ENCODE measurements at places on chromosomes 7 and 10.
A peak's percentile ranks its signal among the peaks of the same experiment; 100 is the strongest.

DNA sequence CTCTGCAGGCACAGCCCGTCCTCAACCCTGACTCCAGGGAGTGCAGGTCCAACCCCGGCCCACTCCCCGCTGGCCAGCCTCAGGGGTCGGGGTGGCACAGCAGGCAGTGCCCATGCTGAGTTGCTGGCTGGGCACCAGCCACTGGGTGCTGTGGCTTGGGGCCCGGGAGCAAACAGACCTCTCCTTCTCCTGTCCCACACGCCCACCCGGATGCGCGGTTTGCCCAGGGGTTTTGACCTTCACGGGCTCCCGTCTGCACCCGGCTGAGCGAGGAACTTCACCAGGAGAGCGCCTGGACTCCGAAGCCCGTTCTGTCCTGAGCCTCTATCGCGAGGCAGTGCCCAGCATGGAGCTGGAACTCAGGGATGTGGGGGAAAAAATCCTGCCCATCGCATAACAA lies 2.6 kb upstream of the GRIFIN start:
- no peak for DNase-seq

DNA sequence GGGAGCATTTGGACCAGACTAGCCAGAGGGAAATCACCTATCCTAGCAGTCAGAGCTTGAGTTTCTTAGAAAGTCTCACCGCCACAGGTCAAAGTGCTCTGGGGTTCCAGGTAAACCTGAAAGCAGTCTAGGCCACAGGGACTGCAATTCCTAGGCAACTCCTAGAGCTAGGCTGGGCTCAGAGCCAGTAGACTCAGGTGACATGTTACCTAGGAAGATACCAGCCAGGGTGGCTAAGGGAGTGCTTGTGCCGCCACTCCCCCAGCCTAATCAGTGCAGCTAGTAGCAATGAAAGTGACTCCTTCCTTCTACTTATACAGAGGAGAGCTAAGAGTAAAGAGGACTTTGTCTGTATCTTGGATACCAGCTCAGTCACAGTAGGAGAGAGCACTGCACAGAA lies 348.7 kb upstream of the HPS1 start:
- DNase-seq, result no peak

DNA sequence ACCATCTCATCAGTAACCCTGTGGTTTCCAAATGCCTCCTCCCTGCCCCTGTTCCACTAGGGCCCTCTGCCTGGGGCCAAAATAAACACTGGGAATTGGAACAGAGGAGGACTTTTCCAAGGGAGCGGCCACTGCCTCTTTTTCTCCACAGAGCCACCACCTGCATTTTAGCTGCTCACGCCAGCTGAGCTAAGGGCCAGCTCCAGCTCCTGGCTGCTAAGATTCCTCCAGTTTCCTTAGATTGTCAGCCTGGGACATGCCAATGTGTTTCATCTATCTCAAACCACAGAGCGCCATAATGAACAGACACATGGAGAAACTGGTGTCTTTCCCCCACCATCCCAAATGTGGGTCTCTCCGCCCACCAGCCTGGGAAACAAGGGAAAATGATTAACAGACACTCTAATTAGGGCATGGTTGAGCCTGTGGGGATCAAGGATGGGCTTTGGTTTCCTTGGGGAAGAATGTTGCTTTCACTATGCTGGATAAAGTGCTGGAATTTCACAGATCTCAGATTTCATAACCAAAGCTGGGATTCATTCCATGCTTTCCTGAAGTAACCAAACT lies 52.2 kb downstream of the ASB13 start:
- no peak for DNase-seq

DNA sequence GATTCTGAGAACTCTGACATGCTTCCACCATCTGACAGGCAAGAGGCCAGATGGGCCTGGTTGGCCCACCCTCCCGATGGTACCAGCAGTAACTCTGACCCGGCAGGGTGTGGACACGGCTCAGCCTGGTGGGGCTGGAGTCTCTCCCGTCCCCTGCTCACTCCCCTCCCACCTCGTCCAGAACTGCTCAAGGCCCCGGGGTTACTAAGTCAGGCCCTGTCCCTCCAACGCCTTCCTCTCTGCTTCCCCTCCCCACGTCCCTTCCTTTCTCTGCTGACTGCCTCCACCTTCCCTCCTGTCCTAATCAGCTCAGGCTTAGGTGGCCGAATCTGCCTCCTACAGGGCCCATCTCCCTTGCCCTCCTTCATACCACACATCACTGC lies 12.5 kb downstream of the CALML5 start:
- DNase-seq, result no peak

DNA sequence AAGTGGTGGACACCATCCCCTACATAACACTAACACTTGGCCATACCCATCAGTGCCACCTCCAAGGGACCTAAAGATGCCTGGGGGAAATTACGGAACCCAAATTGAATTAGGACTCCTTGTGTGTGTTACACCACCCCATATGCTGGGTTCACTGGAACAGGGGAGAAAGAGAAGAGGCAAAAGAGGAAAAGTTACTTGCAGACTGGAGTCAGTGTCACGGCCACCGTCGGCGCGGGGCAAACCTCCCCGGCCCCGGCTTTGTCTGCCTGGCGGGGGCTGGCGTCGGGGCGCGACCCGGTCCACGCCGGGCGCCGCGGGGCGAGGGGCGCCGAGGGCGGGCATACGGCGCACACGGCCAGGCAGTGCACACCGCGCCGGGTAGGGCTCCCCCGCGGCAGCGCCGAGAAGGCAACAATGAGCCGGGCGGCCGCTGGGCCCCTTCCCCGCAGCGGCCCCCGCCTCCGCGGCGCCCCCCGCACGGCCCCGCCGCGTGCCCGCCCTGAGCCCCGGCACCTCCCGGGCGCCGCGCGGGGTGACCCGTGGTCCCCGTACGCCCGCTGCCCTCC lies 171.1 kb downstream of the FAM107B start:
- DNase-seq, result peak; percentile 57

DNA sequence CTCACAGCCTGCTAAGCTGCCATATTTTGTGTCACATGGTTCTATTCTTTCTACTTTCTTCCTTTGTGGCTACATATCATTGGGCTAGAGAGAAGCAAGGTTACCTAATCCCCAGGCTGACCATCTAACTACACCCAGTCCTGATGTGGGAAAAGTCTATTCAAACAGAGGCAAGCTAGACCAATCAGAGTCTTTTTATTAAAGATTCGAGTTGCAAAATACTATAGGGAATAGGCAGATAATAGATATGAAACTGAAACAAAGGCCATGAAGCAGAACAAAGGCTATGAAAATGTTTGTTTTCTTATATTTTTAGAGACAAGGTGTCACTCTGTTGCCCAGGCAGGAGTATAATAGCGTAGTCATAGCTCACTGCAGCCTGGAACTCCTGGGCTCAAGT lies 36.7 kb downstream of the MTERF1 start:
- DNase-seq, result no peak

- no peak for DNase-seq
Measured at GRCh38 chr7:147062897-147063296, 946.3 kb downstream of the CNTNAP2 start.

DNA sequence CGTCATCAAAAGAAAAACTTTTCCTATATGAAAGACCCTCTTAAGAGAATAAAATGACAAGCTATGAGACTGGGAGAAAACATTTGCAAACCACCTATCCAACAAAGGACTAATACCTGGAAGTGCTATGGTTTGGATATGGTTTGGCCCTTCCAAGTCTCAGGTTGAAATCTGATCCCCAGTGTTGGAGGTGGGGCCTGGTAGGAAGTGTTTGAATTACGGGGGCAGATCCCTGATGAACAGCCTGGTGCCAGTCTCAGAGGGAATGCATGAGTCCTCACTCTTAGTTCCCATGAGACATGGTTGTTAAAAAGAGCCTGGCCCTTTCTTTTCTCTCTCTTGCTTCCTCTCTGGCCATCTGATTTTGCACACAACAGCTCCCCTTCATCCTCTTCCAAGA lies 6.3 kb downstream of the ALDH18A1 start:
- no peak for DNase-seq

DNA sequence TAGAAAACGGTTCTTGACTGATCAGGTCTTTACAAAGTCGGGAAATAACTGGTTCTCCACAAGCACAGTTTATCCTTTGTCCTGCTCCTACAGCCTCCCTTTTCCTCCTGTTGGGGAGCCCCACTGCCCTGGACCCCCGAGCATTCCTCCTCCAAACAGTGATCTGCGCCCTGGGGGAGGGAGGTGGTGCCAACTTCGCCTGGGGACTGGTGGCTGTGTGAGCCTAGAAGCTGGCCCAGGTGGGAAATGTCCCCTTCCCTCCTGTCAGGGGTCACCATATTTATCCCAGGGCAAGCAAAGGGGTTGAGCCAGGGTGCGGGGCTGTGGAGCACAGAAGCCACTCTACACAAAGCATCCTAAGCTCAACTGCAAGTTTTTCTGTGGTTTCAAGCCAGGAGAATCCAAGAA lies 5.2 kb downstream of the HMX3 start:
- no peak for DNase-seq

GRCh38 chr7:105816954-105817615 lies 59.3 kb downstream of the ATXN7L1 start:
- DNase-seq, result no peak

- no peak for DNase-seq
Measured at GRCh38 chr7:97381815-97382554, 264.5 kb downstream of the SDHAF3 start.

DNA sequence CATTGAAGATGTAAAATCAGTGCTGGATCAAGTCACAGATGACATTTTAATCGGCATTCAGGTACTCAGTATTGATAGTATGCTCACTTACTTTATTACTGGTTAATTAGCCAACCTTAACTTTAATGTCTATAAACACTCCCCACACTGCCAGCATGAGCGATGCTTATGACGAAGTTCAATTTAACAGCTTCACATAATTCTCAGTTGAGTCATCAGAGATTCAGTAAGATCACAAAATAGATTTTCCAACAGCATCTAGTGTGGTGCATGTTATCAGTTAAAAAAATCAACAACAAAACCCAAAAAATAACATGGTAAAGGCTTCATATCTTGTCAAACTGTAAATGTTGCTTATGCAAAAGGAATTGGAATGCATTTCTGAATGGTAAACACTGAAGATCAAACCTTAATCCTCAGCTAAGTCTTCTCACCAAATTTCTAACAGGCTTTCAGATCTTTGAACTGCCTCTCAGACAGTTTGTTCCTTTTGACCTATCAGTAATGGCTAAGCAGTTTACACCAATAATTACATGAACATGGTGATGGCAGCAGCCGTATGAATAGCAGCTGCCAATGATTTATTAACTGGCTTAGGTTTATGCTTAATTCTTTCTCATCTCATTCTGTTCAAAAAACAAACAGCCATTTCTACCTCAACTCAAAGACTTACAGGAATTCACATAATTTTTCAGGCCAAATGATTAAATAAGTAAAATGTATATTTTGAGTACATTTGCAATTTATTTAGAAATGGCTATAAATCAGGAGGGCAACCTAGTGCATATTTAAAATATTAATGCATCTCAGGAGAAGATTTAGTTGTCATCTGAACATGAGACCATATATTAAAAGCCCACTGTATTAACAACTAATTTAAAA lies 98.5 kb downstream of the CABCOCO1 start:
- DNase-seq, result peak; percentile 54

DNA sequence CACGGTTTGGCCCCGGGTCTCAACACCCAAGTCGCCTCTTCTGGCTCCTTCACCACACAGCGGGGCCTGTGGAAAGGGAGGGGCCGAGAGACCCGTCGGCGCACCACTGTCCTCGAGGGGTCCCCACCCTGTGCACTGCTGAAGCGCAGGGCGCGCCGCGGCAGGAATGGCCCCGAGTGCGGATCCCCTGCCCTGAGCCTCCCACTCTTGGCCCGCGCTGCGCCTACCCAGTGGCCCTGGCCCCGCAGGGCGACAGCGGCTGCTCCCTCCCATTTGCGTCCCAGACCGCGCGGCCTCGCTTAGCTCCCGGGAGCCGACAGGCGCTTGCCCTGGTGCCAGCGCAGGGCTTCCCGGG lies 2.1 kb upstream of the SFMBT2 start:
- no peak for DNase-seq

- DNase-seq, result no peak
Measured at GRCh38 chr7:378041-378420, 88.1 kb downstream of the FOXL3 start.

DNA sequence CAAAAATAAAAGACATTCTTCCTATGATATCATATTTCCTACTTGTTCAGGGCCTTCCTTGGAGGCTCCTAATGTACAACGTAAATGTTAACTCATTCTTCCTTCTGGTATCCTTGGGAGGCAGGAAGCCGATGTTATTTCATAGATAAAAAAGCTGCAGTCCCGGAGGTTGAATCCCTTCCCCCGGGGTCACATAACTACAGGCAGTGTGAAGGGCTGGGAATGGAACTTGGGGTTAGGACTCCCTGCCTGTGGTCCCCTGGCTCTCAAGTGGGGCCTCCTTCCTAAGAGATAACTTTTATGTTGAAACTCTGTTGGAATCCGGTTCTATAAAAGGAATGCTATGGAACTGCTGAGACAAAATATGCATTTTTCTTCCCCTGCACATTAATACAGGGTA lies 14.9 kb upstream of the CCDC3 start:
- no peak for DNase-seq

DNA sequence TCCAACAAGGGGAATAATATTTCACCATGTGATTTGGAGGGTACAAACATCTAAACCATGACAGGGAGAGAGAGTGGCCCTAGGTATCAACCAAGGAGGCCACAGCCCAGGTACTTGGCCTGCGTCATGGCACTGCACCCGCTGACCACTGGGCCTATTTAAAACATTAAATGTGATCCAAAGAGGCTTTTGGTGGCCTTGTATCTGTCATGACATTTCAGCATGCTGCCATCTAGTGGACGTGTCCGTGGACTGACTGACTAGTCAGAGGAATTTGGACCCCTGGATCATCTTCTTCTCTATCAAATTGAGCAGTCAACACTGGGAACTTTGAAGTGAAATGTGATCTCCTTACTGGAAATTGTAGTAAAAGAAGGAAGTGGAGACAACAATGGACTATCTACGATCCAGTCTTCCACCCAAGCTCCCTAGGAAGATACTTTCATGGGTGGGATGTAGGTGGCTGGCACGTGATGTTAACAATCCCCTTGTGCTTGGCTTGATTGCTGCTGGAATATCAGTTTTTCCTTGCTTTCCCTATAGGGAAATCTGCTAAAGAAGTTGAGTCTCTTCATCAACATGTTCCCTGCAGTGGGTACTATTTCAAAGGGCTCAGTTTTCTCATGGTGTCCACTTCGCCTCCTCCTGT lies 24.6 kb upstream of the ITGA8 start:
- DNase-seq, result peak; percentile 48

GRCh38 chr7:33952824-33953223 lies 47.5 kb downstream of the BMPER start:
- DNase-seq, result no peak

GRCh38 chr7:28435732-28436378 lies 23.5 kb downstream of the CREB5 start:
- DNase-seq, result no peak

DNA sequence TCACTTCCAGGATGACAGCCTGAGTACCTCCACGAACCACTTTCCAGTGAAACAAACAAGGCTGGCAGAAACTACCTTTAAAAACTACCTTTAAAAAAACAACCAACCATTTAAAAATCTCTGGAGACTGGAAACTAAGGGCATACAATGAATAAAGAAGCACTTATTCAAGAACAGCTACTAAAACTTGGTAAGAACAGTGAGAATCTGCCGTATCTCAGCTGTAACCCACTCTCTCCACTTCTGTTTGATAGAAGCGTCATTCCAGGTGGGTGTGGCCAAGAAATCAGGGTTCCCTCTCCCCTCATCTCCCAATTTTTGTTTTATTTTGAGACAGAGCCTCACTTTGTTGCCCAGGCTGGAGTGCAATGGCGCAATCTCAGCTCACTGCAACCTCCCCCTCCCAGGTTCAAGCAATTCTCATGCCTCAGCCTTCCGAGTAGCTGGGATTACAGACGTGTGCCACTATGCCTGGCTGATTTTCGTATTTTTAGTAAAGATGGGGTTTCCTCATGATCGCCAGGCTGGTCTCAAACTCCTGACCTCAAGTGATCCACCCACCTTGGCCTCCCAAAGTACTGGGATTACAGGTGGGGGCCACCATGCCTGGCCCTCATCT lies 158.8 kb upstream of the CHST15 start:
- DNase-seq, result no peak

Measured in cerebellar cortex (tissue), 1 donor.